AG20443 (cell line): ENCODE measurements at places on chromosomes 7 and 10.

- DNase-seq: peak; percentile 86
These were observed 90.4 kb upstream of the FAM171A1 start for GRCh38 chr10:15461353-15462108.

- no peak for DNase-seq
These were observed 2.9 kb downstream of the GPR37 start for GRCh38 chr7:124762611-124763143.

DNA sequence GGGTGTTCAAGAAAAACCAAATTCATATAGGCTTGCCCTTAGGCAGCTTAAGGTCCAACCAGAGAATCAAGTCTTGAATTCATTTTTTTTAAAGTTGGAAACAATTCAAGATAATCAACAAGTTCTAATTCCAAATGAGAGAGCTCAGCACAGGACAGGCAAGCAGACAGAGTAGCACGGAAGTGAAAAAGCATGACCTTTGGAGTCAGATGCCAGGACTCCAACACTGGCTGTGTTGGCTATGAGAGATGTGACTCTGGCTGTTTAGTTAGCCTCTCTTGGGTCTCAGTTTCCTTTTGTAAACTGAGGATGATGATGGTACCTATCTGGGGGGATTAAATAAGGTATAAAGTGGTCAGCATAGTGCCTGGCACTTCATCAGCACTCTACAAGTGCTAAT is 49.3 kb downstream of the FBXW4 start:
- DNase-seq: no peak

DNA sequence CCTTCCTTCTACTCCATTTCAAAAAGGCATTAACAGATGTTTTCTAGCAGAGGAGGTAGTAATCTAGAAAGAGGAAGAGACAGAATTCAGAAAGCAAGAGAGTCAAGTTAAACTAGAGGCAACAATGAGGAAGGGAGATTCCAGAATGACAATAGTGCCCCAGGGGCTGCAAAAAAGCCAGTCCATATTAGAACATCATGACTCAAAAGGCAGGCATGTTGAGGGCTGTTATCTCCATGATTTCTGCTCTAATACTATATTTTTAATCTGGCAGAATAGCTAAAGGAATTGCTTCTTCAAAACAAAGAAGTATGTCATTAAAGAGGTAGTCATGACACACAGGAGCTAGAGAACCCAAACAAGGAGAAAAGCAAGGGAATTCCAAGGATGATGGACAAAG is 599.6 kb downstream of the INHBA start:
- no peak for DNase-seq

GRCh38 chr10:13117841-13118783 is 18.1 kb downstream of the OPTN start:
- no peak for DNase-seq

DNA sequence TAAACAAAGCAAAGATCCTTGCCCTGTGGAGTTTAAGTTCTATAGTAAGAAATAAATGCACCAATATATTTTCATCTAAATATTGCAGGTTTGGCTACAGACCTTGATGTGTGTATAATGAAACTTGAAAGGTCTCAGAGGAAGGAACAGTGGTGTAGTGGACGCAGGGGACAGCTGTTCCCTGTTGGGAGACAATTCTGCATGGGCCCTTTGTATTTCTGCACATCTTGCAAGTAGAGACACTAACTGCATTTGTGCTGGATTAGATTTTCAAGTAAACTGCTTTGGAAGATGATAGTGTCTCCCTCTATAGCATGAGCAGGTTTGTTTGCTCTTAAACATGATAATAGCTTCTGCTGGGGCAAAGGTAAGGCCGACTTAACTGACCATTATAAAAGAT is 57.5 kb upstream of the FAM133B start:
- DNase-seq: no peak

GRCh38 chr10:131982796-131983195 is 1.1 kb upstream of the BNIP3 start:
- no peak for DNase-seq

DNA sequence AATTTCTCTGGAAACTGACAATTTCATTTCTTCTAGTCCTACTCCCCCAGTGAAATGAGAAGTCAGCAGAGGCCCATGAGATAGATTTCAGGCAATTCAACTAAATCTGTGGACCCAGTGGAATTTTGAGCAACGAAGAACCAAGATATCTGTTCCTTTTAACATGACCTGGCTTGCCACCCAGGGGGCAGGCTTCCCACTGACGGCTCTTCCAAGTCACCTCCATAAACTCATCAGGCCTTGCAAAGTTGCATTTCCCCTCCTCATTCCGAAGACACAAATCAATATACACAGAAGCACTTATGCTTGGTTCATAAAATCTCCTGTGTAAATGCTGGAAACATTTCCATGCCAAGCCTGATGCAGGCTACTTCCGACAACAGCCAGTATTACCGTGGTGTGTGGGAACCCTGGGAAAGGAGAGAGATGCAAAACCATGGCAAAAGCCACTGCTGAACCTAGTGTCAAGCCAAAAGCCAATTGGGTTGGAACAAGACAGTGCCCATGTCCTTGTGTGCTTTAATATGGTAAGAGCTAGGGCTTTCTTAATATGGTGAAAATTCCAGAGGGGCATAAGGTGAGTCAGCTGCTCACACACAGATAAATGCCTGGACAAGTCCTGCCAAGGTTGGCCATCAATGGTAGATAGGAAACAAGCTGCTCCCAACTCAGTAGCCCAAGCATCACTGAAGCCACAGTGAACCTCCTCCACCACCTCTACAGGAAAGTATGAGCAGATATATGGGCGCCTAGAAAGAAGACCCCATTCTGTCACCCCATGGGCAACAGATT is 1.6 kb downstream of the FRMD4A start:
- DNase-seq: no peak

DNA sequence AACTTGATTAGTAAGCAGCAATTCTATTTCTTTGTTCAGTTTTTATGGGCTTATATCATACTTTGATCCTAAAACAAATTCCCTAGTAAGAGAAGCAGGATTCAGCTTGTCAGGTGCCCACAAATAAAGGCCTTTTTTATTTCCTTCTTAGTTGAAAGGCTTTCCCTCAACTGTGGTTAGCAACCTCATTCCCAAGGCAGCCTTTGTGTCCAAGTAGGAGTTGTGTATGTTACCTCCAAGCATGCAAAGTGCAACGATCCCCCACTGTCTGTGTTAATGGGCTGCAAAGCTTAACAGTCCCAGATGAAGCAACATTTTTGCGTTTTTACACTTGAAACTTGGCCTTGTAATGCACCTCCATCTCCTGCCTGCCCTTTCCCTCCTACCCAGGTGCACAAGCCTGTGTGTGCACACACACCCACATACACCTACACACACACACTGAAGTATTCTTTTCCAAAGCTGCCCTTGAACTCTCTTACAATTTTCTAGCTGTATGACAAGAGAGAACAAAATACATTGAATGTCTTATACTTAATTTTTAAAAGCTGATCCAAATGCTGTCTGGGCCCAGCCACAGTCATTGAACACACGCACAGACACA is 278.2 kb downstream of the SNX13 start:
- DNase-seq: no peak

GRCh38 chr10:30579574-30579973 is 50.0 kb downstream of the LYZL2 start:
- no peak for DNase-seq

- no peak for DNase-seq
These were observed 143.9 kb downstream of the JAZF1 start for GRCh38 chr7:28036696-28037095.
